Activated CD8-positive, alpha-beta memory T cell treated with anti-CD3 and anti-CD28 coated beads for 4 hours (primary cell): ENCODE measurements at places on chromosomes 2 and 18.

DNA sequence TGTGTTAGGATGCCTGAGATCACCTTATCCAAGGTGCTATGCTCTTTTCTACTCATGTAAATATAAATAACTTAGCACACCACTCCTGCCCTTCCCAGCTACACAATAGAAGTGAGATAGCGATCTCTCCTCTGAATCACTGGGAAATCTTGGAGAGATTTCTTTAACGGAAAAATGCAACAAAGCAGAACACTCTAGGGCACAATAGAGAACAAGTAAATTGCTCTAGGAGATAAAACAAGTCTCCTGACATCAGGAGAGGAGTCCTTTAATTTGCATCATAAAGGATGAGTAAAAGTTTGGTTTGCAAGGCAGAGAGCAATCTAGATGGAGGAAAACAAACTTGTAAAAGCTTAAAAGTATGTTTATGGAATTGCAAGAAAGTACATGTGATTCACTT lies 224.1 kb downstream of the PAX3 start:
- no peak for DNase-seq

- no peak for DNase-seq
These were observed 463 bp downstream of the PPP1CB start for GRCh38 chr2:28751956-28752630.

DNA sequence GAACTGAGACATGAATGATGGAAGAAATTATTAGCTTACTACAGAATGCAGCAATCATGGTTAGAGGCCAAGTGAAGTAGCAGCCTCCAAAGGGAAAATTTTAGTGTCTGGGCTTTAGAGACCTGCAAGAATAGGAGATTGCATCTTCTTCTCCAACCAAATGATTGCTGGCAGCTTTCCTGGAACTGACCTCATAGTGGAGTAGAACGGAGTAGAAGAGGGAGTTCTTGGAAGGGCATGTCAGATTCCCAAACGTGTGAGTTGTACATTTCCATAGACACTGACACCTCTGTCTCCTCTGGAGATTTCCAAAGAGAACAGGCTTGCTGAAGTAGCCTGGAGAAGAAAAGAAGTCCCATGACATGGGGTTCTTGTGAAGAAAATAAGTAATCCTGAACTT lies 169.8 kb upstream of the ERBB4 start:
- DNase-seq, result no peak

DNA sequence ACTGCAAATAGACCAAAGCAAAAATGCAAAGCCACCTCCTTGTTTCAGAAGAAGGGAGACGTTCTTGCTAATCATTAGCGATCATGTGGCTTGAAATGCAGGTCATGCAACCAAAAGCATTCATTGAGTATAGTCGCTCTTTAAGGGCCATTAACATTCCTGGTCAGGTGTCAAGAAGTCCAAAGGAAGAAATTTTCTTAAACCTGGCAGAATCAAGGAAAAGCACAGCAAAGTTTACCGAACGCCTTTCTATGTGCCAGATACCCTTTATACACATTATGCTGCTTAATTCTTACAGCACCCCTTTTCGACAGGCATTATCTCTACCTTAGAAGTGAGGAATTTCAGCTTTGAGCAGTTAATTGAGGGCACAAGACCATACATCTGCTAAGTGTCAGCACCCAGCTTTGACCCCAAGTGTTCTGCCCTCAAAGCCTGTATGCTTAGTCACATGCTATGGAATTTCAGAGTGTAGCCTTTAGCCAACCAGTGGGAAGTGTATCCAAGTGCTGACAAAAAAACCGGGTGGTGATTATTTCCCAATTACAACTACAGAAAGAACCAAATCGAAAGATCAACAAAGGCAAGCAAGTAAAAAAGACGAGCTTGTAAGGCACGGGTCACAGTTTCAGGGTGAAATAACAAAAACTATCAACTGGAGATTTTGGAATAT lies 70.8 kb downstream of the EPHA4 start:
- no peak for DNase-seq

- no peak for DNase-seq
These were observed 135.9 kb upstream of the HNRNPA3 start for GRCh38 chr2:177076636-177077179.

DNA sequence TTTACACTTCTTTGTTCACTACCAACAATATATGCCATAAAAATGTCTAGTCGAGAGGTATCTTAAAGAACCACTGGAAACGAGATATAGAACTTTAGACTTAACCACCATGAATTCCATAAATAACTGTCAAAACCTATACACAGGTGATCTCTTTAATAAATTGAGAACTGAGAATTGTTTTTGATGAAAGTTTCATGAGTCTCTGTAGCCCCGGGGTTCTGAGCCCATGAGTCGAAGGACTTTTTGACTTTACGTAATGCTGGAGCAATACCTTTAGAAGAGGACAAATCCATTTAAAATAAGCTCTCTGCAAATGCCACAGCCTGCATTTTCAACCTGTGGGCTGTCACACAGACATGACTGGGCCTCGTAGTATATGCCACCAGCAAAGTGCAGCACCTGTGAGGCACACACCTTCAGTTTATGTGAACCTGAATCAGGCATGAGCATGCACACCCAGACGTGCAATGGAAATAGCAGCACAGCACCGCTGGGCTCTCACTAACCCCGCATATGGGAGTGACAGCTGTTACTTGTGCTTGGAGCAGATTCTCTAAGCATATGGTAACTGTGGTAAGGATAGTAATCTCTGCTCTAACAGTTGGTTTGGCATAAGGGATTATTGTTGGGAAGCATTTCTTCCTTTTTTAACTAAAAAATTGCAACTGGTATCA lies 383.2 kb downstream of the SOCS6 start:
- DNase-seq, result no peak

DNA sequence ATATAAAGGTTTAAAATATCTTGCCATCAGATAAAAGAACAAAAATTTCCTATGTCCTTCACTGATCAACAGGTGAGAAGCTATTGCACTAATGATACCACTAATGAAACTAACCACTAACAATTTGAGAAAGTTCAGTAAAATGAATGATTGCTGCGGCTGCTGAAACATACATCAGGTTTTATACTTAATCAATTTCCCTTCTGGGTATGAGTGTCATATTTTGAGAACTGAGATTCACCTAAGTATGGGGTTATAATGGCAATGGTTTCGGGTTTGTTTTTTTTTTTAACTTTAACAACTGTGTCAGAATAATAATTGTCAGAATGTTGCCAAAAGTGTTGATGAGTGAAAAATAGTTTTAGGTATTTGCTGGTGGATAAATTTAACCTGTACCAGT lies 151.3 kb upstream of the SLC39A10 start:
- no peak for DNase-seq

GRCh38 chr2:203583701-203584100 lies 48.6 kb upstream of the RAPH1 start:
- DNase-seq, result no peak

- no peak for DNase-seq
These were observed 15.6 kb upstream of the RMND5A start for GRCh38 chr2:86704459-86704971.

DNA sequence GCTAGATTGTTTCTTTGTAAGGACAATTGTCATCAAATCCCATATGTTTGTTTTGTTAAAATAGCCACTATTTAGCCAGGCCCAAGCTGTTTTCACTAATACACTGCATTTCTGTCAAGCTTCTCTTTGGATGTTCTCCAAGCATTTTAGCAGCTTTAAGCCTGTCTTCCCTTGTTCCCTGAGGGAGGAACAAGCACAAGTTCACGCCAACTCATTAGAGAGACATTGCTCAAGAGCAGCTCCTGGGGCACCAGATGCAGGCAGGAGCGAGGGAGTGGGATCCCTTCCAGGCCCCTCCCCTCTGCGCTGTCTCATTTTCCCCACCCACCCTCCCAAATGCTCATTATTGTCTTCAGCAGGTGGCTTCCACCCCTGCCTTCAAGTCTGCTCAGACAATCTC lies 32.6 kb upstream of the PPP3R1 start:
- no peak for DNase-seq

DNA sequence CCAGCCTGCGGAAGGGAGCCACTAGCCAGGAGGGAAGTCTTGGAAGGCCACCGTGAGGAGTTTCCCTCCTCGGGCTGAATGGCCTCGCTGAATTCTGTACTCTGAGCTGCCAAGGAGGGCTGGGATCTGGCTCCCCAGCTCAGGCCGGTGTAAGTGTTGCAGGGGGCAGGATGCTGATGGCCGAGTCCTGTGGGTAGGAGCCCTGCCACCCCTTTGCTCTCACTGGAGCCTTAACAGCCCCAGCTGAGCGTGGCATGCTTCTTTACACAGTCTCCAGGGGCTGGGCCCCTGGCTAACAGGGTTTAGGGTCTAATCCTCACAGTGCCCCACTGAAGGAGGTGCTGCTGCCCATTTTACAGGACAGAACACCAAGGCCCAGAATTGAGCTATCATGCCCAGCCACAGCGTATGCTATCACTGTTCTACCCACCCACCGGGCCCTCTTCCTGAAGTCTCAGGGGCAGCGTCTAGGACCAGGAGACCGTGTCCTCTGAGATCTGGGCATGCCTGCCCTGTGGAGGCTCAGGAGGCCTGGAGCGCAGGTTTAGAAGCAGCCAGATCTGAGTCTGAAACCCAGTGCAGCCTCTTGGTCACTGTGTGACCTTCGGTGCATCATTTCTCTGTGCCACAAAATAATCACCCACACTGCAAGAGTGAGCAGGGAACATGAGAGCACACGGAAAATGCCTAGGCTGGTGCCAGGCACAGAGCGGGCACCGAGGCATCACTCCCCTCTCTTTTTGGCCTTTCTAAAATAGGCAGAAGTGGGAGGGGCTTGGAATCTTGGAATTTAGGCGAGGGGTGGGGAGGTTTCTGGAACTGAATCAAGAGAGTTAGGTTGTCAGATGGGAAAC lies 42.9 kb downstream of the TMEM37 start:
- no peak for DNase-seq

GRCh38 chr2:74554820-74555531 lies 456 bp downstream of the DOK1 start:
- DNase-seq, result peak; percentile 12

- no peak for DNase-seq
These were observed 30.5 kb upstream of the SNORC start for GRCh38 chr2:232839411-232840079.

DNA sequence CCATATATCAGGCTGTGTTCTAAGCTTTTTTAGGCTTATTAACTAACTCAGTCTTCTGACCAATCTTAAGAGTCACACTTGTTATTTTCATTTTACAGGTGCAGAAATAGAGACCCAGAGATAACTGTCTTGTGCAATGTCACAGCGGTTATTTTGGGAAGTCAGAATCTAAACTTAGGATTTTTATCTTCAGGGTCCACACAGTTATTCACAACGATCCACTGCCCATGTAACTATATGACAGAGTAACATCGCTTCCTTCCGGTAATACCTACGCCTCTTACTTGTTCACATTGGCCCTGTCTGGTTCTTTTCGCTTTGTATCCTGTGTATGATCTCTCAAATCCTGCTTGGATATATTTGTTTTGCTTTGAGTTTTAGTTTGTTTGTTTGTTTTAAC lies 631.7 kb downstream of the LRP1B start:
- no peak for DNase-seq
